ENCODE measurements at places on chromosomes 3 and 15.

DNA sequence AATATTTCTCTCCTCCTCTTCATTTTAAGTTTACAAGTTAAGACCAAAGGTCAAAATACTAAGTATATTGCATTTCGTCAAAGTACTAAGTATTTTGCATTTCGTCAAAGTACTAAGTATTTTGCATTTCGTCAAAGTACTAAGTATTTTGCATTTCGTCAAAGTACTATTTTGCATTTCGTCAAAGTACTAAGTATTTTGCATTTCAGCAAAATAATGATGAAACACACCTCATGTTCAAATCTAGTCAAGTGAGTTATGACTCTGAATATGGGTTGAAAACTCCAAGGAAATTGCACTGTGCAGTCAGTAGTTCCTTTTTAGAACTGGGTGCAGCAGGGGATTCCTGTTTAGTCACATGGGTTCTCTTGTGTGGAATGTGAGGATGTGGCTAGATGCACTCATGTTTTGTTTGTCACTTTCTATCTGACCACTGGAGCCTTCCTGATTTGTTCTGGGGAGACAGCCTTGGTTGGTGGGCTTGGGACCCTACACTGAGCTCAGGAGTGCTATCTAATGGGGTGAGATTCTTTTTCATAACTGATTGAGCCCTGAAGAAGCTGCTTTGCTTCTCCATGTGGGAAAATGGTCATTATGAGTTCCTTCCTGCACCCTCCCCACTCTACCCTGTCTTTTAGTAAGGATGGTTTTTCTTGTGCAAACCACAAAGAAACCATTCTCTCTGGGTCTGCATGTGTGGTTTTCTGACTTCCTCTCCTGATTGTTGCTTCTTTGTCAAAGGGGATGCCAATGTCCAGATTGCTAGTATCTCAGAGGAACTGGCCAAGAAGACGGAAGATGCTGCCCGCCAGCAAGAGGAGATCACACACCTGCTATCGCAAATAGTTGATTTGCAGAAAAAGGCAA, 73.4 kb downstream of the CCK start:
- no peak for DNase-seq

DNA sequence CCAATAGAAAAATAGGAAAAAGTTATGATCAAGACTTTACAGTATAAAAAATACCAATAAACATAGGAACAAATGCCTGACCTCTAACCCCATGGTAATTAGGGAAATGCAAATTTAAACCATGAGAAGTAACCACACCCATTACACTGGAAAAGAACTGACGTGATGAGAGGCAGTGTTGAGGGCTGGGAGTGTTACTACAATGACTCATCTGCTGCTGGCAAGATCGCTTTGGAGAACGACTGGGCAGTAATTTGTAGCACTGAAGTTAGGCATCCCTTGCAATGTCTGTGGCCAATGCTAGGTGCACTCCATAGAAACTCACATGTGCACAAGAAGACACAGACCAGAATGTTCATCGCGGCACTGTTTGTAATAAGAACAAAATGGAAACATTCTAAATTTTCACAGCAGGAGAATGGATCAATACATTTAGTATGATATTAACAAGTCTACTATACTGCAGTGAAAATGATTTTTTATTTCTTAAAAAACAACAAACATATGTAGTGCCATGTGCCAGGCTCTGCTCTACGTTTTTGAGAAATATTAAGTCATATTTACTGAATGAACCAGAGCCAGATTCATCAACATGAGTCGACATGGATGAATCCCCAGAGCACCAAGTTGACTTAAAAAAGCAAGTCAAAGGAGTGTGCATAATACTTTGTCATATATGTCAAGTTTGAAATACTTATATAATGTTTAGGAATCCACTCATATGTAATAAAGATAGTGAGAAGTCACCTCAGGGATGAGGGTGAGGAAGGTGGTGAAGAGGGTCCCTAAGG, 37.6 kb upstream of the EPHB3 start:
- DNase-seq: no peak

DNA sequence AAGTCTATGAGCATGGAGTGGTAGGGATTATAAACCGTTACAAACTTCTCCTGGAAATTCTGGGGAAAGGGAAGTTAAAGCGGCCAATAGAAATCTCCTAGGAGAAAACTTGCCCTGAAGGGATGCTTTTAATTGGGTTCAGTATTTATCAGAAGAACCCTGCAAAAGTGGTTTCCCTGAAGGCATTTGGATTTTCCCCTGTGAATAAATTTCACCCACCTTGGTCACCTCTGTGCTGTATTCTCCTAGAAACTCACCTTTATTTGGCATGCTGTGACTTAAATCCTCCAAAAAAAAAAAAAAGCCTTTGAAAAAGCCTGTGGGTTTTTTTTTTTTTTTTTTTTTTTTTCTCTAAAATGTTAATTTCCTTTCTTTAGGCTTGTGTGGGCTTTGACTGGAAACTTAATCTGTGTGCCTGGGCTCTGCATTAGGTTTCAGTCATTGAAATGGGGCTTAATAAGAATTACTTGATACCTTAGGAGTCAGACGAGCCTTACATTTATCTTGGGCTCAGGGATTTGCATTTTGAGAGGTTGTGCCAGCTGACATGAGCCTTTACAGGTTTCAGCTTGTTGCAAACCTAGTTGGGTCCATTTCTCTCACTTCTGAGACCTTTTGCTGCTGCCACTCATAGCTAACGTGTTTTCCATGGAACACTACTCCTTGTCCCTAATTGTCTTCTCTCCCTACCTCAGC, 22.0 kb downstream of the TGFBR2 start:
- DNase-seq: no peak

GRCh38 chr3:12155264-12155663, 3.4 kb downstream of the TIMP4 start:
- no peak for DNase-seq

DNA sequence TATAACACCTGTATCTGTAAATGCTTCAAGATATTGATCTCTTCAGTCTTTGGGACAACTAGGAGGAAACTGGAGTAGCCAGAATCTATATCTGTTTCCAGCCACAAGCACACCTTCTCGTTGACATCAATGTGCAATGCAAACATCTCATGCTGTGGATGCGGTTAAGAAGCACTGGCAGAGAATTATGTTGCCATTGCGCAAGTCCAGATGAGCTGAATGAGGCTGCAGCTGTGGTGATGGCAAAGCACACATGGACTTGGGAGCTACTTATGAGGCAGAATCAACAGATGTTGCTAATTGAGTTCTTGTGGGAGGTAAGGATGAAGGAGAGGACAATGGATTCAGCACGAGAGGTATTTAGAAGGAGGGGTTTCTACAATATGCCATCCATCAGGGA, 90.9 kb downstream of the STRIT1 start:
- DNase-seq: no peak

DNA sequence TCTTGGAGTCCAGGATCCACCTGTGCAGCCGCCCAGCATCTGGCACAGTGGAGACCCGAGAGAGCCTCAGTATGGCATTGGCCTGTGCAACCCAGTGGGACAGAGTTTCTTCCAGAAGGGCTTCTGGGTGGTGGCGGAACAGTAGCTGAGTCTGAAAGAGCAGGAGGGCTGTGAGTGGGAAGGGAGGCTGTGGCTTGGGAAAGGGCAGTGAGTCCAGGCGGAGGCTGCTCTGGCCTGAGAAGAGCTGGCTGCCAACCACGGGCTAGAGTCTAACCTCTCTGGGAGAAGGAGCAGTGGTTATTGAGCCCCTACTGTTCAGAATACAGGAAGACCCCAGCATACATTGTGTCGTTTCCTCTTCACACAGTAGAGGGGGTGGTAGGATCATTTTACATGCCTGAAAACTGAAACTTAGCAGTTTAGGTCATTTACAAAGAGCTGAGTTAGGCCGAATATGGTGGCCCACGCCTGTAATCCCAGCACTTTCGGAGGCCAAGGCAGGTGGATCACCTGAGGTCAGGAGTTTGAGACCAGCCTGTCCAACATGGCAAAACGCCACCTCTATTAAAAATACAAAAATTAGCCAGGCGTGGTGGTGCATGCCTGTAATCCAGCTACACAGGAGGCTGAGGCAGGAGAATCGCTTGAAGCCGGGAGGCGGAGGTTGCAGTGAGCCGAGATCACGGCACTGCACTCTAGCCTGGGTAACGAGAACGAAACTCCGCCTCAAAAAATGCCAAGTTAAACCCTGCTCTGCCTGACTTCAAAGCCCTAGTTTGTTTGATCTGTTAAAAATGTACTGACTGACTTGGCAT, 3.2 kb downstream of the AEN start:
- DNase-seq: peak; percentile 50

DNA sequence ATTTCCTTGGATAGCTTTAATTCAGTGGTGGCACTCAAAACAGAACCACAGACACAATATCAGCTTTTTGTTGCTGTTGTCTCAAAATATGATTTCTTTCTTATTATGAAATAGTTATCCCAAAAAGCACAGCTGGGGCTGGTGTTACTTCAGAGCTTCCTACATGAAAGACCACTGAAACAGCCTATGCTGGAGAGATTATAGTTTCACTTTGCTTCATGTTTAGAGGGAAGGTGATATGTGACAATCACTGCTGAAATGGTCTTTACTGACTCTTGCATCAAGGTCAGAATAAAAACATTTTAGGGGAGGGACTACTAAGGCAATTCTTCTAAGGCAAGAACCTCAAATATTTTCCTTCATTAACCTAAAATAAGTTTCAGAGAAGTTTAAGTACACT, 190.7 kb downstream of the TNIK start:
- no peak for DNase-seq

GRCh38 chr15:36905908-36906307, 194.4 kb downstream of the MEIS2 start:
- DNase-seq: no peak

GRCh38 chr3:196938124-196938523, 4.2 kb downstream of the NCBP2 start:
- DNase-seq: no peak

- no peak for DNase-seq
These were observed 64.3 kb downstream of the SLC12A8 start for GRCh38 chr3:125148016-125148812.

DNA sequence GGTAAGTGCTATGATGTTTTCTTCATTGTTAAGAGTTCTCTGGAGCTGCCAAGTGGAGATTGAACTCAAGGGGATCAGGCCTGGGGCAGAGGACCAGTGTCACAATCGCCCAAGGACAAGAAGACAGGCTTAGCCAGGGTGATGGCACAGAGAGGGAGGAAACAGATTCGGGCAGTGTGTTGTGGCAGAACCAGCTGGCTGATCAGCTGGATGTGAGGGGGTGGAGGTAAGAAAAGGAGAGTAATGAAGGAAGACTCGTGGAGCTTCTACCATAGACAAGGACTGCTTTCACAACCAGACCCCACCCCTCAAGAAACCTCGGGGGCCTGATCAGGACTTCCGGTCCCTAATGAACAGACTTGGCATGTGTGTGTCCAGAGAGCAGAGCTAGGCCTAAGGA, 60.9 kb upstream of the LINGO1 start:
- no peak for DNase-seq

- DNase-seq: no peak
These were observed 346.6 kb upstream of the RBMS3 start for GRCh38 chr3:28934126-28934813.

DNA sequence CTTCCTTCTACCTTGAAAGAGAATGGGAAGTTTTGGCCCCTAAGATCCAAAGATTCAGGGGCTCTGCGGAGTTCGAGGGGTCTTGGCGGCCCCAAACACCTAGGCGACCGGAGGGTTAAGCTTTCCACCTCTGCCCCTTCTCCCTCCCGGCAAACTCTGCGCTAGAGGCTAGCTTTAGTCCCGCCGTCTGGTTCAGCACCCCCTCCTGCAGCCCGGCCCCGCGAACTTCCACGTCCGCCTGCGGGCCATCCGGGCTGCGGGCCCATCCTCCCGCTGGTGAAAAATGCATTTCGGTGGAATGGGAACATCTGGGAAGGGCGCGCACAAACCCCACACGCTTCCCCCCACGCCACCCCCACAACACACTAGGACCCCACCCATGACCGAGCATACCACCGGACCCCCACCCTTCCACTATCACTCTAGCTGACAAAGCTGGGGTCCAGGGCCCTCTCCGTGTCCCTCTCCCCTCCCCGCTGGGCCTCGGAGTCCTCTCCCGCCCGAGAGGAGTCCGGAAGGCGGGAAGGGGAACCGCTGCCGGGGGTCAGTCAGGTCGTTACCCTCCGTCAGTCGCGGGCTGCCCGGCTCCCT, 1.0 kb downstream of the SHOX2 start:
- no peak for DNase-seq

GRCh38 chr15:63986751-63987341, 59.4 kb downstream of the DAPK2 start:
- peak; percentile 43 for DNase-seq

DNA sequence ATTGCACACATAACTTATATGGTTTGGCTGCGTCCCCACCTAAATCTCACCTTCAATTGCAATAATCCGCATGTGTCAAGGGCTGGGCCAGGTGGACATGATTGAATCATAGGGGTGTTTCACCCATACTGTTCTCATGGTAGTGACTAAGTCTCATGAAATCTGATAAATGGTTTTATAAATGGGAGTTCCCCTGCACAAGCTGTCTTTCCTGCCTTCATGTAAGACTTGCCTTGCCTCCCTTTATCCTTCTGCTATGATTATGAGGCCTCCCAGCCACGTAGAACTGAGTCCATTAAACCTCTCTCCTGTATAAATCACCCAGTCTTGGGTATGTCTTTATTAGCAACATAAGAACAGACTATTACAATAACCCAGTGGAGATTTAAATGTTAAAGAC, 653.9 kb downstream of the ROBO1 start:
- no peak for DNase-seq

- DNase-seq: no peak
These were observed 13.5 kb upstream of the PCOLCE2 start for GRCh38 chr3:142902356-142902755.

GRCh38 chr3:87227835-87228144, 681 bp downstream of the CHMP2B start:
- no peak for DNase-seq

DNA sequence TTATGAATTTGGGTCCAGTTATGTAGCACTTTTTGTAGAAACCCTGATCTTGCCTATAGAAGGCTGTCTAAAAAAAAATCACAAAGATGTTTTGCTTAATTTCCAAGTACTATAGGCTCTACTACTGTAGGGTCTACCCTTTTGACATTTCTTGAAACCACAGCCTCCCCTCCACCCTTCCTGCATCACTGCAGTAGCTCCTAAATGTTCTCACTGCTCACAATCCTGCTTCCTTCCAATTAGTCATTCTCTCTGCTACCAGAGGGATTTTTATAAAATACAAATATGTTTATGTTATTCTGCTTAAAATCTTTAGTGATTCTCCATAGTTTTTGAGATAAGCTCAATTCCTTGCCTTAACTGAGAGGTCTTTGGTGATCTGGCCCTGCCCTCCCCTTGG, 114.0 kb downstream of the CYP19A1 start:
- no peak for DNase-seq

- no peak for DNase-seq
These were observed 442 bp downstream of the QTRT2 start for GRCh38 chr3:114057011-114057347.

GRCh38 chr15:64536244-64536836, 76.0 kb downstream of the ZNF609 start:
- no peak for DNase-seq
